ENCODE measurements at places on chromosomes 1 and 21.

DNA sequence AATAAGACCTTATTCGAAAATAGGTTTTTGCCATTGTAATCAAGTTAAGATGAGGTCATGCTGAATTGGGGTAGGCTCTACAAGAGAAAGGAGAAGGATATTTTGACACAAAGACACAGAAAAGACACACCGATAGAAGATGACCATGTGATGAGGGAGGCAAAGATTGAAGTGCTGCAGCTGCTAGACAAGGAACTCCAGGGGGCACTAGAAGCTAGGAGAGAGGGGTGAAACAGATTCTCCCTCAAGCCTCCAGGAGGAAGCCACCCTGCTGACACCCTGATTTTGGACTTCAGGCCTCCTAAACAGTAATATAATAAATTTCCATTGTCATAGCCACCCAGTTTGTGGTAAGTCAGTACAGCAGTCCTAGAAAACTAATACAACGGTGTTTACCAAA is 506.8 kb upstream of the CAMK1G start:
- no peak for DNase-seq

DNA sequence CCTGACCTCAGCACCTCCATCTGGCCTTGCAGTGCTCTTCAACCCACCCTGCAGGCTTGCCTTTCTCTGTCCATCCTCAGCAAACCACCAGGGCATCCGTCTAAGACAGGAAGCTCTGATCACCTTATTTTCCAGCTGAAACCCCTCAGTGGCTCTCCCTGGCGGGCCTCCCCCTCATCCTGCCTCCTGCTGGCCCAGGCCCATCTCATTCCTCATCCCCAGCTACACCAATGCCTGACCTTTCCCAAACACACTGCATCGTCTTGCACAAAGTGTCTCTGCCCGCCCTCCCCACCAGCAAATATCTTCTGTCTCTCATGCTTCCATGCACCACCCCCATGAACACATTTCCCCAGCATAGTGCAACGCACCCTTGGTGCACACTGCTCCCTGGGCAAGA is 205.0 kb downstream of the TOMM20 start:
- peak; percentile 12 for DNase-seq

DNA sequence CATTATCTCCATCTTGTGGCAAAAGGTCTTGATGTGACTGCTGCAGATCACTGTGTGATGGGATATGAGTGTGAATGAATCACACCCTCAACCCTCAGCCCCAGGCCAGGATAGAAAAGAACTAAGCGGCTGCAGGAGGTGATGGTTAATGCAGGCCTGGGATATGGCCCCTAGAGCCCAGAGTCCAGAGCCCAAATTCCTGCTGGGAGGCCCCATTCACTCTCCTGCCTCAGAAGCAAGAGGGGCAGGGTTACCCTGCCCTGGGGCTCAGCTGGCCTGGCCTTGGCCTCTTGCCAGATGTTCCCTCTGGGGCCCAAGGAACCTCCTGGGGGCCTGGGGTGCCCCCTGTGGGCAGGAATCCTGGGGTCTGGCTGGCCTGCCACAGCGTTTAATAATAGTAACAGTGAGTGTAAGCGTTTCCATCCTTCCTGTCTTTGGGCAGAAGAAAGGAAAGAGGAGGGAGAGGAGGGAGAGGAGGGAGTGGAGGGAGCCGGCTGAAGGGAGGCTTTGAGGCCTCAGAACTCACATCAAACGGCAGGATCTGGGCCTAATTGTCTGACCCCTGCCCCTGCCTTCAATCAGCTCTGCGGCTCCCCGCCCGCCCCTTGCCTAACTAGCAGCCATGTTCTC is 26.2 kb downstream of the DMAP1 start:
- DNase-seq: peak; percentile 77

GRCh38 chr1:202130297-202130721 is 7.6 kb downstream of the GPR37L1 start:
- no peak for DNase-seq

- DNase-seq: no peak
These were observed 67.2 kb upstream of the PARP1 start for GRCh38 chr1:226475142-226475511.

DNA sequence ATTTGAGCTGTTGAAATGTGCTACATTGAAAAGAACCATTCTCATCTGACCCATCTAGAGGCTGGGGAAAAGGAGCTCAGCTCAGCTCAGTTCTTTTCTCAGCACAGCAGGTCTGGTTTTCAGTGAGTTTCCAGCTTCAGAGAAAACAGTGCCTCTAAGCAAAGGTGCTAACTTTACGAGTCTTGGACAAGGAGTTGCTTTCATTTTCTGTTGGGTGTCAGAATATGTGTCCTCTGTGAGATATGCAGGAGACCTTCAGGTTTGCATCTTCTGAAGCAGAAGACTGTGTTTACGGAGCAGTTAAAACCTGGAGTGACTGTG is 321.3 kb upstream of the USP24 start:
- no peak for DNase-seq

DNA sequence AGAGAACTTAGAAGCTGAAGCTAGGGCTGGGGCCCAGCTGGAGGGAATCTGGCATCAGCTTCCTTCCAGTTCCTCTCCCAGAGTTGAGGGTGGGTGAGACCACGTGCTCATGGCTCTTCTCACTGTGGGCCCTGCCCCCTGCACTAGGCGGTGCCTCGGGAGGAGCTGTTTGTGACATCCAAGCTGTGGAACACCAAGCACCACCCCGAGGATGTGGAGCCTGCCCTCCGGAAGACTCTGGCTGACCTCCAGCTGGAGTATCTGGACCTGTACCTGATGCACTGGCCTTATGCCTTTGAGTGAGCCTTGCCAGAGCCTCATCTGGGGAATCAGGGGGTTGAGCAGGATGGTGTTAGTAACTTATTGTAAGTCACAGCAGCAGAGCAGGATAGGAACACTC is 16.1 kb downstream of the AKR1A1 start:
- DNase-seq: no peak

DNA sequence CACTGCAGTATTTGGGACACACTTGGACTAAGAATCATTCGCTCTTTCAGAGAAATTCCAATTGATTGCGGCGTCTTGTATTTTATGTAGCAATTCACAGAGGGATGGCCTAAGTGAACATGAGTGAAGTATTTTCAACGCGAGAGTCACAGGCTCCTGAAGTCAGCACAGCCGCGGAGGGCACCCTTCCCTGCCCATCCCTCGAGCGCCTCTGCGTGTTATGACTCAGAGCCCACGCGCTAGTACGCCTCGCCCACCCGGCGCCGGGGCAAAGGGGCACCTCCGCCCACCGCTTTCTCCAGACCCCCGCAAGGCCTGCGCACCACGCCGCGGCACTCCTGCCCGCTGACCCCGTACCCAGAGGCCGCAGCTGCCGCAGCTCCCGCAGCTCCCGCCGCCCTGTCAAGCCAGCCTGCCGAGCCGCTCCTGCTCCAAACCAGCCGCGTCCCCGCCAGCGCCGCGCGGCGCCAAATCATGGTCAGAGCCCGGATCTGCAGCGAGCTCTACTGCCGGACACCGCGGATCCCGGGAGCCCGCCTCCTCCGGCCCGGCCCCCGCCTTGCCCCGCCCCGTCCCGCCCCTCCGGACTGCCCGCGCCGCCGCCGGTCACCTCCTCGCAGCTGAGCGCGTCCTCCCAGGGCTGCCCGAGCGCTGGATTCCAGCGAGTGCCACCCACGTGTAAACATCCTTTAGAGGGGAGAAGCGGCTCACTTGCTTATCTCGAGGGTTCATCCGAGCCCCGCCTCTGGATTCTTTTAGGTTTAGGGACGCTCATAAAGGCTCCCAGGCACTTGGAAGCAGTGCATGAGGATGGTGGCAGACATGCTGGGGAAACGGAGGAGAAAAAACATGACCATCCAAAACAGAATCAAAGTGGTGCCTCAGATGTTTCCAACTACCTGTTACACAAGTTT is at the start of gene GLRX2:
GLRX2 (minus strand) TSS at position 508 of the 914 bp plus-strand sequence; CDS start at position 476, 32 bp downstream.
- DNase-seq: peak; percentile 94

- DNase-seq: no peak
These were observed 25.3 kb downstream of the KNCN start for GRCh38 chr1:46526013-46526690.

GRCh38 chr1:55443175-55443915 is 228.2 kb upstream of the USP24 start:
- no peak for DNase-seq

- DNase-seq: peak; percentile 80
These were observed 58.1 kb downstream of the PRKCZ start for GRCh38 chr1:2108213-2108876.

DNA sequence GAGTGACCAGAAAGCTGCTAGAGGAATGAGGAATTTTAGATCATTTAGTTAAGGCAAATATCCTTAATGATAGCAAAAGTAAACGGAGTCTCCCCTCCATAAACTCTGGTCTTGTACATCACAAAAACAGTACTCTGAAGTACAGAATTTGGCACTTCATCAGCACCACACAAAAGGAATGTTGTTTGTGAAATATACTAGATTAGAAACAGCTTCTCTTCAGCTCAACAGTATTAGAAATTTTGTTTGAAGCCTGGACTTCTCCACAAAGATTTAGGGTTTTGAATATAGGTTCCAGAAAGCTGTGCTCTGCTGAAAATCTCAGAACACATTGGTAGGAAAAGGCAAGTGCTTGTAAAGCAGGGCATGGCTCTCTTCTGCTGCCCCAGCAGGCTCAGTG is 135.1 kb upstream of the PTGFR start:
- no peak for DNase-seq

DNA sequence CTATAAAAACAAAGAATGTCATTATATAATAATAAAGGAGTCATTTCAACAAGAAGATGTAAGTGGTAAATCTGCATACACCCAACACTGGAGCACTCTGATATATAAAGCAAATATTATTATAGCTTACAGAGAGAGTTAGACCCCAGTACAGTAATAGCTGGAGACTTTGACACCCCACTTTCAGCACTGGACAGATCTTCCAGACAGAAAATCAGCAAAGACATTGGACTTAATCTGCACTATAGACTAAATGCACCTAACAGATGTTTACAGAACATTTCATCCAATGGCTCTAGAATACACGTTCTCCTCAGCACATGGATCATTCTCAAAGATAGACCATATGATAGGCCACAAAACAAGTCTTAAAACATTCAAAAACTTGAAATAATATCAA is 20.0 kb upstream of the KCNH1 start:
- DNase-seq: no peak

DNA sequence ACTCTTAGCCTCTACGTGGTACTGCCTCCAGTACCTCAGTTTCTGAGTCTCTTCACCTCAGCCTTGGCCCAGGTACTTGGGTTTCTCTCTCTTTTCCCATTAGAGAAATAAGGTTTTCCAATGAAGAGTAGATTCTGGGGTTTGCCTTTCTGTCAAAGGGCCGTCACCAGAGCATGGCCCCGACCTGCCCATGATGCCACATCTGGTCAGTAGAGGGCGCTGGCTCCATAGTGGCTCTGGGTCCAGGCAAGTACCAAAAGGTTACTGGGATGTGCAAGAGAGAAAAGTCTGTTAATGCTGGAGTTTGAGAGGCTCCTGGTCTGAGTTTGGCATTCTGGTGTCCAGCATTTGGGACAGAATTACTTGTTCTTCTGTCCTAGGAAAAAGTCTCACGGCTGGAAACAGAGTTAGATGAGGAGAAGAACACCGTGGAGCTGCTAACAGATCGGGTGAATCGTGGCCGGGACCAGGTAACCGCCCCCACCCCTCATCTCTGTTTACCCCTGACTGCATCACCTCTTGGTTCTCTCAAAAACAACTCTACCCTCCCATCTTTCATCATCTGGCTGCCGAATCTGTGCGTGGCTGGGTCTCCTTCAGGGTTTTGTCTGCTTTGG is 5.3 kb upstream of the TUFT1 start:
- DNase-seq: peak; percentile 85

DNA sequence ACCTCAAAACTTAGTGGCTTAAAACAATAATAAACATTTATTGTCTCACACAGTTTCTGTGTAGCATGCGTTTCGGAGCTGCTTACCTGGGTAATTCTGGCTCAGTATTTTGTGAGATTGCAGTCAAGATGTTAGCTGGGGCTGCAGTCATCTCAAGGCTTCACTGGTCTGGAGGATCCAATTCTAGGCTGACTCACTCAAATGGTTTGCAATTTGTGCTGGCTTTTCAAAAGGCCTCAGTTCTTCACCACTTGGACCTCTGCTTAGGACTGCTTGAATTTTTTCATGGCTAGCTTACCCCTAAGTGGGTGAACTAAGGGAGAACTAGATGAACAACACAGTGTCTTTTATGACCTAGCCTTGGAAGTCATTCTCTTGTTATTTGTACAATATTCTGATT is 21.0 kb downstream of the XPR1 start:
- DNase-seq: no peak

DNA sequence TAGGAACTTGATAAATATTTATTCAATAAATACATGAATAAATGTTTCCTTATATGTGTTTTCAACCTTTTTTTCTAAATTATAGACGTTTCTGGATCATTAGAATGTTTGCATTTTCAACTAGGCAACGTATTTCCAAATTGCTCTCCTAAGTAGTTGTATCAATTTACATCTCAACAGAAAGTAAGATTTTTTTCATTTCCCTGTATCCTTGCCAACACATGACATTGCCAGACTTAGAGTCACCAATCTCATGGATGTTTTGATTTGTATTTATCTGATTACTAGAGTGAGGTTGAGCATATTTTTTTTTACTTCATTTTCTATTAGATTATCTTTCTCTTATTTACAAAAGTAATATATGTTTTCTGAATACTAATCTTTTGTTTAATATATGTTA is 22.2 kb upstream of the SMG7 start:
- DNase-seq: no peak

DNA sequence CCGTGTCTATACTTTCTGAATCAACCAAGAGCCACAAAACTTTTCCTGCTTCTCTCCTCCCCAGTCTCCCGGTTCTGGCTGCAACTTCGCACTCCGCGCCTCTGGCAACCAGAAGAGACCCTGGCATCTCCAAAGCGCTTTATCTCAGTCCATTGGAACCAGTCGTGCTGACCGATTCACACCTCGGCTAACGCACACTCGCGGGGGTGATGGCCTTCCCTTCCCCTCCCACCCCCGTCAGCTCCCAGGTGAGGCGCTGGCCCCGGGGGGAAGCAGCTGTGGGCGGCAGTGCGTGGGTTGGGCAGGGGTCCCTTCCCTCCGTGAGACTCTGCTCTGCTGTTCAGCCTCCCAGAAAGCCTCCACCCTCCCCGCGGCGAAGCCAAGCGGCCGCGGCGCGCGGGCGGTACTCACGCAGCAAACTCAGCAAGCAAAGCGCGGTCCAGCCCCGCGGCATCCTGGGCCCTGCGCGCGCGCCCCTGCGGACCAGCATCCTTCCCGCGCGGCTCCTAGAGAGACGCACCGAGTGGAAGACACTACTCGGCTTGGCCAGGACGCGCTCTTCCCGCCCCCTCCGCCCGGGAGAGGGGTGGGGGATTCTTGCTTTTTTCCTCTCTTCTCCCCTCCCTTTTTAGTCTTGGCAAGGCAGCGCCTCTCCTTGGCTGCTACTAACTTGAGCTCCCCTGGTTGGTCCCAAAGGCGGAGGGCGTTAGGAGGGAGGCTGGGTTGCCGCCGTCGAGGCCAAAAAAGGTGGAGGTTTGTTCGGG is at the start of gene CD34:
CD34 (minus strand) TSS at position 535 of the 764 bp plus-strand sequence; CDS start at position 490, 45 bp downstream.
- DNase-seq: peak; percentile 74

All from ecto neural progenitor cell (in vitro differentiated cells).